Fibroblast of skin of abdomen (primary cell): ENCODE measurements at places on chromosomes 3 and 15.

DNA sequence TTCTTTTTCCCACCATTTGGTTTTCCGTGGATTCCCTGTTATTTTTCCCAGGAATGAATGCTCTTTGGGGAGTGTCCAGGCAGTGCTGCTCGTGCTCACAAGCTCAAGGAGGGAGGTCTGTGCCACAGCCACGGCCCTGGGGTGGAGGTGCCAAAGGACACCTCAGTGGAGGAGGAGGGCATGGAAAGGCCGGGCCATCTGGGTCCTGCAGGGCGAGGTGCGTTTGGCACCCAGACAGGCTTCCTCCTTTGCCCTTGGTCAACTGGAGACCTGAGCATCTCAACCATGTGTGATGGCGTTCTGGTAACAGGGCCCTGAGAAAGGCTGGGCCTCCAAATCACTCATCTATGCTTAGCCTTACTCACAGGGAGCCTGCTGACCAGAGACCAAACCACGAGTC lies 25.4 kb downstream of the KY start:
- DNase-seq: no peak

- DNase-seq: peak; percentile 11
Measured at GRCh38 chr3:15055019-15055557, 10.0 kb downstream of the MRPS25 start.

DNA sequence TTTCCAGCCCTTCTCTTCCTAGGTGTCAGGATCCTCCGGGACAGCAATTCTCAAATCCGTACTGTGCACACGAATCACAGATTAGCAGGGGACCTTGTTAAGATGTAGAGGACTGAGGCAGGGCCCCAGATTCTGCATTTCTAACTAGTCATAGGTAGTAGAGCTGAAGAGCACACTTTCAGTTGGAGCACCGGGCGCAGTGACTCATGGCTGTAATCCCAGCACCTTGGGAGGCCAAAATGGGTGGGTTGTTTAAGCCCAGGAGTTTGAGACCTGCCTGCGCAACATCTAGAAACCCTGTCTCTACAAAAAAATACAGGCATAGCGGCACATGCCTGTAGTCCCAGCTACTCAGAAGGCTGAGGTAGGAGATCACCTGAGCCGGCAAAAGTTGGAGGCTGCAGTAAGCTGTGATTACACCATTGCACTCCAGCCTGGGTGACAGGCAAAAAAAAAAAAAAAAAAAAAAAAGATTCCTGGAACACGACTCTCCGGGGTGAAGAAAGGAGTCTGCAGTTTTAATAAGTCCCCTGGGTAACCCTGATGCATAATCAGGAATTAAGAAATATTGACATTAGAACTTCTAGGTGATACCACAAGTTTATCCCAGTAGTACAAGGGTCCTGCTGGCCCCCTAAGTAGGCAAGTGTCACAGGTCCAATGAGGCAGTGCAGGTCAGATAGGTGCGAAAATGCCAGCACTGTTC lies 21.4 kb upstream of the IGDCC3 start:
- no peak for DNase-seq

DNA sequence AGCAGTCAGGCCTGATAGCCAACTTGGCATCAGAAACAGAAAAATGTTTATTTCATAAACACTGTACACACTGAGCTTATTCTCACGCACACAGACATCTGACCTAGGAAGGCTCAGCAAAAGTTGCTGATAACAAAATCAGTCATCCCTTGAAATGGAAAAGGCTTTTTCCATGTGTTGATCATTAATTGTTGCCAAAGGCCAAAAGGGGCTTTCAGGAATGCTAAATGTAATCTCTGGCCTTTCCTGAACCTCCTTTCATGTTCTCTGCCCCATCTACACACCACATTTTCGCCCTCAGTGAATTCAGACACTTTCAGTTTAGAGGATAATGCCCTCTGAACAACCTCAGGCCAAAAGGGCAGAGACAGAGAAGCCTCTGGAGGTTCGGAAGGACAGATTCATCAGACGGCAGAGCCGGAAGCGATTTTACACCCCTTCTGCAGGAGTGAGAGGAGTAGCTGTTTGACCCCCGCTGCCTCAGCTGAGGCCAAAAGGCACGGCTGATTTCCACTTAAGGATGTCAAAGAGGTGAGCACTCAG lies 14.5 kb downstream of the RTP4 start:
- DNase-seq: no peak

GRCh38 chr3:124859025-124859424 lies 28.1 kb downstream of the ITGB5 start:
- DNase-seq: peak; percentile 80

DNA sequence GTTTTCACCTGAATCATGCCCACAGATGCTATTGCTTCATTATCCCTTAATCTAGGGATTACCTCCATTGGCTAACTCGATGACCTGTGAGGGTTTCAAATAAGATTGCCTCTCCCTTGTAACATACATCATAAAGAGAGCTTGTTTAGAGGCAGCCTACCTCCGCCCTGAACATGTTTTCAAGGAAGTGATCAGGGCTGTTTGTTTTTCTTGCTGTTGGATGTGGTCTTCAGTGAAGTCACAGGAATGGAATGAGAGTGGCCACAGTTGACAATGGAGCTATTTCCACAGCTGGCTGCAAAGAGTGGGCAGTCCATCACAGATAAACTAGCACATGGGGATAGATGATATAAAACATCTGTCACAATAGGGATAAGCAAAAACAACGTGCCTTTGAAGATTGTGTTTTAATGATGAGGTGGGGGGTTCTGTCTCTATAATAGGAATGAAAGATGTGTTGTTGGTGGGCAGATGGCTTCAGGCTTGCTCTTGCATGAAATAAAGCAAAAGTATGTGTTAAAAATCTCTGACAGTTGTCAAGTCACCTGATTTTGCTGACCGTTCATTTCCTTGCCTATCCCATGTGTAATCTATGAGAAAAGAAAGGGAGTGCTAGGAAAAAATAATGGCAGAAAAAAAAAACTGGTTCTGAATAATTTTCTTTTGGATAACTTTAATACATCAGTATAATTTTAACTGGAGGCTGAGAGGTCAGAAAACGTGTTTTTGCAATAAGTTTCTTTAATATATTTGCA lies 642.3 kb downstream of the RBMS3 start:
- peak; percentile 85 for DNase-seq

DNA sequence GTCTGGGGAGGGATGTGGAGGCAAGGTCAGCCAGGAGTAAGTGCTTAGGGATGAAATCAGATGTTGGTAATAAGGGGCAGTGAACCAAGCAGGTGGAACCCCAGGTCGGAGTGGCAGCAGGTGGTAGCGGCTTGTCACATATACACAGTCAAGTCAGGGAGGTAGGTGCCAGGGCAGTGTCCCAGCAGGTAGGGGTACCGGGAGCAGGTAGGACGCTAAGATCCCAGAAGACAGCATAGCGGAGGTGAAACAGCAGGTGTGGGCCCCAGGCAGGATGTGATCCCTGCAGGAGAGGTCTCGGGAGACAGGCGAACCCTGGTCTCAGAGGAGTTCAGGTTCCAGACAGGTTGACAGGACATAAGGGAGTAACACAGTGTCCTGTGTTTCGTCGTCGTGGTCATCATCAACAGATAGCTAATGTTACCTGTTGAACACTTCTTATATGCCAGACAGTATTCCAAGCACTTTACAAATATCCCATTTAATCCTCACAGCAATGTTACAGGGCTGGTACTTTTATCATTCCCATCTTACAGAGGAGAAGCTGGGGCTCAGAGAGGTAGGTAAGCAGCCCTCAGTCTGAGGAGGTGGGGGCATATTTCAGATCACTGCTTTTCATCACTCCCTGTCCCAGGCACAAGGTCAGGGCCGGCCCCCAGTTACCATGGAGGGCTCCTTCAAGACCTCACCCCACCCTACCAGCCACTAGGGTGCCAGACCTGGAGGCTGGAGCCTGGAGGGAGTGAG lies 241.6 kb downstream of the UACA start:
- DNase-seq: no peak

DNA sequence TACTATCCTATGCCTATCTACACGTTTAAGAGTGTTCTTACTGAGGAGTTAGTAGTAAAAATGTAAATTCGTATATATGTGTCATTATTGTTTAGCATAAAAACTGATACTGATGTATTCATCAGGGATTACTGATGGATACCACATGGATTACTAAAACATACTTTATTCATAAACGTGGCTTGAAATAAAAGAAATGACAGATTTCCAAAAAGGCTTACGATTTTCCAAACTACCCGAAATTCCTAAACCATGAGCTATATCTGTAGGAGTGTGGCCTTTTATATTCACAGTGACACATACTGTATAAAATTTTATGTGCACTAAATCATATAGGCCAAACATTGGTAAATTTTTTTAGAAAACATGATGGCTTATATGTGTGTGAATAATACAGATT lies 6.9 kb downstream of the TSC22D2 start:
- peak; percentile 83 for DNase-seq

DNA sequence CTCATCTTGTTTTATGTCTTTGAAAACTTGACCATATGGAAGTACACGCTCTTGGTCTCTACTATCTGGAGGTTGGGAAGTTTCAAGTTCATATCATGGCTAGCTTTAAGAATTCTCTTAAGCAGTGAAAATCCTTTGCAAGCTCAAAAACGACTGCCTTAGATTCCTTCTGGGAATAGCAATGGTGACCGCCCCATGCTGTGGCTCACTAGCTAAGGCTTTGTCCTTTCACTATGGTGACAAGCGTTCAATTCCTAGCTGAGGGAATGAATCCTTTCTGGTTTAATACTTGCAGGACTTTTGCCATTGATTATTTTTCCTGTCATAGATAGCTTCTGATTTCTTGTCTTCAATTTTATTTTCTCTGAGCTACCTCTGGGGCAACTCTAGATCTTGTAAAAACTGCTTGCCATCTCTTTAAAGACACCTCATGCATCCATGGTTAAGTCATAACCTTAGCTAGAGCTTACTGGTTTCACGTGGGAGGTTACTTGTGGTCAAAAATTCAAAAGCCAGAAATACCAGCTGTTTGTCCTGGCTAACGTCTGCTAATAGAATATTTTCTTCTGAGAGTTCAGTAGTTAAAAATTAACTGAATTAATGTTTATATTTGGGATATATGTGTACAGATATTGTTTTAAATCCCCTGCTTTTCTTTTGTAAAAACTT lies 673.4 kb upstream of the CBLB start:
- DNase-seq: peak; percentile 22

DNA sequence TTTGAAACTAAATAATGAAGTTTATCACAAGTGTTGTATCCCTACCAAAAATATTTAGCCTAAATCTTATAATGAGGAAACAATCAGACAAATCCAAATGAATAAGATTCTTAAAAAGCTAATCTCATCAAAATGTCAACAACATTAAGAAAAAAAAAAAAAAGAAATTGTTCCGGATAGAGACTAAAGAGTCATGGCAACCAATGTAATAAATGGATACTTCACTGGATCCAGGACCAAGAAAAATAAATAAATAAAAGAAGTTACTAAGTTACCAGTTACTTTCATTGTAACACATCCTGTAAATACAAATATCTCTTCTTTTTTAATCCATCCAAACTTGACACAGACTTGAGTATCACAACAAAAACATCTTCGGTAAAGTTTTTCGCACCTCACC lies 607 bp downstream of the MRPL47 start:
- no peak for DNase-seq

DNA sequence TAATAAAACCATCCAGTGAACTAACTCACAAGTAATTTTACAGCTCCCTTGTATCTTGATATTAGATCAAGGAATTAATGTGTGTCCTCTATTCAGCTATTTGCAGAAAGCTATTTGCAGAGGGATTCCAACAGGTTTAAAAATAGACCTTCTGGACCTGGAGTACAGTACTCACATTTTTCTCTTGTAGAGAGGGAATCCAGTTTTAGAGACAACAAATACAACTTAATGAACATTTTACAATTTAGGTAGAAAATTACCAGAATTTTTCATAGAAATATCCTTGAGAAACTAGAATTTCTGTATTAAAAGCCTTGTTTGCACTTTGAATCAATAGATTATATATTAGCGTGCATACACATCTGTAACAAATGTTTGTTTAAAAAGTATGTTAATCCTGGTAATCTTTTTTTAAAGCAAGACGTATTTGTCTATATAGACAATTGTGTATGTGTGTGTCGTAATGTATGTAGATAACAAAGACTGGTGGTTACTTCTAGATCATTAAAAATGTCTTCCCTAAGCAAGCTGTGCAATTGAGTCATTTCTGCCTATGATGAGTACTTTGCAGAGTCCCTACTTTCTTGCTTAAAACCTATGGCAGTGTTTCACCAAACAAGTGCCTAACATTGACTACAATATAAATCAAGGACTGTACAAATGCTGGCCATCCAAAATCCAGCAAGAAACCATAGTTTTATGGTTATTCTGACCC lies 57.9 kb downstream of the PPP2R3A start:
- no peak for DNase-seq

GRCh38 chr15:48682942-48683651 lies 37.6 kb upstream of the FBN1 start:
- peak; percentile 66 for DNase-seq

- no peak for DNase-seq
Measured at GRCh38 chr3:68973639-68974038, 39.8 kb downstream of the EOGT start.

GRCh38 chr3:111152496-111152895 lies 80.9 kb downstream of the NECTIN3 start:
- peak; percentile 19 for DNase-seq

DNA sequence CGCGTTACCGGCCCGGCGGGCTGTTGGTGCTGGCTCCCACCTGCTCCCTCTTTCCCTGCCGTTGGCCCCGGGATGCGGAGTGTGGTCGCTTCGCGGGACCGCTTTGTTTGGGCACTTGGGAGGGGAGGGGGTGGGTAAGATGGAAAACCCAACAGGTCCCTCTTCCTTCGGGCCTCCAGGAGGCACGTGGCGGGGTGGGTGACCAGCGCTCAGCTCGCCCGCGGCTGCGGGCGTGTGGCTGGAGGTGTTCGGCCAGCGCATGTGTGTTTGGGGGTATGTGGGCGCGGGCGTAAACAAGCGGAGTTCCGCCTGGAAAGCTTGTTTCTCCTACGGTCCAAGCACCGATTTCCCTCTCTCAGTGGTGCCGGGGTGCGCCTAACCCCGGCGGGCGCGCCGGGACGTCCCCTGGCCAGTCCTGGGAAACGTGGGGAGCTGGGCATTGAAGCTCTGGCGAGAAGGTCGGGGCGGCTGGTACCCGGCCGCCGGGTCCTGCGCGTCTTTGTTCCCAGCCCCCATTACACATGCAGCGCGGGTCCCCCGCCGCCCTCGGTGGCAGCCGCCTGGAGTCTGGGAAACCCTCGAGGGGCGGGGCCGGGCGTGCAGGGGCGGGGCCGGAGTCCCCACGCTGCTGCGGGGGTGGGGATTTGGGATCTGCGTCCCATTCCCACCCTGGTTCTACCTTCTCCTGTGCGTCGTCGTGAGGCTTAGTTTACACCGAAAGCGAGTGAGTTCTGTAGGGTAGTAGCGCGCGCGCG lies 1.4 kb downstream of the ACVR2B start:
- peak; percentile 23 for DNase-seq

GRCh38 chr3:86790884-86791549 lies 199.9 kb downstream of the VGLL3 start:
- DNase-seq: peak; percentile 45

- DNase-seq: no peak
Measured at GRCh38 chr3:14864131-14864530, 45.4 kb downstream of the FGD5 start.
